ENCODE measurements at places on chromosomes 1 and 21.
A peak's percentile ranks its signal among the peaks of the same experiment; 100 is the strongest.

DNA sequence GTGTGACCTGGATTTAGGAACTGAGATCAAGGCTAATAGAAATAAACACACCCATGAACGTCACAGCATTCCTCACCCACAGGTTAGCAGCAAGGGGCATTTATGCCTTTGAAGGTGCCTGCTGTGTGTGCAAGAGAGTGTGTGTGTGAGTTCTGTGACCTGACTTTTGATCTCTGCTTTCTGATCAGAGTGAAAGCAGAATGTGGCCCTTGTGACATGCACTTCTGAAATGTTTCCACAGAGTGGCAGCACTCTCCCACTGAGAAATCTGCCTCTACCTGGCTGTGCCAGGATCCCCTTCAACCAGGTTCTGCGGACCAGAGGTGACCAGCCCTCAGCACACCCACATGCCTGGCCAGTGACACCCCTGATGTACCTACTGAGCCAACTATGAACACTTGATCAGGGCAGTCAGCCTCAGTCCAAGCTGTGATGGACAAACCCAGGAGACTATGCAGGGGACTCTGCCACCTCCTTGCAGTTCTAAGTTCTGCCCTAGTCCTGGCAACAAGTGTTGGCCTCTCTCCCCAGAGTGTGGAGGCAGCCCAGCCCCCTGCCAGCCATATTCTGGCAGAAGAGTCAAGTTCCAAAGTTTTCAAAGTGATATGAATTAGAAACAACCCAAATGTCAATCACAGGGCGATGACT is 41.0 kb downstream of the RXRG start:
- no peak for DNase-seq

GRCh38 chr21:34639882-34640788 is 25.2 kb upstream of the RCAN1 start:
- DNase-seq = no peak

DNA sequence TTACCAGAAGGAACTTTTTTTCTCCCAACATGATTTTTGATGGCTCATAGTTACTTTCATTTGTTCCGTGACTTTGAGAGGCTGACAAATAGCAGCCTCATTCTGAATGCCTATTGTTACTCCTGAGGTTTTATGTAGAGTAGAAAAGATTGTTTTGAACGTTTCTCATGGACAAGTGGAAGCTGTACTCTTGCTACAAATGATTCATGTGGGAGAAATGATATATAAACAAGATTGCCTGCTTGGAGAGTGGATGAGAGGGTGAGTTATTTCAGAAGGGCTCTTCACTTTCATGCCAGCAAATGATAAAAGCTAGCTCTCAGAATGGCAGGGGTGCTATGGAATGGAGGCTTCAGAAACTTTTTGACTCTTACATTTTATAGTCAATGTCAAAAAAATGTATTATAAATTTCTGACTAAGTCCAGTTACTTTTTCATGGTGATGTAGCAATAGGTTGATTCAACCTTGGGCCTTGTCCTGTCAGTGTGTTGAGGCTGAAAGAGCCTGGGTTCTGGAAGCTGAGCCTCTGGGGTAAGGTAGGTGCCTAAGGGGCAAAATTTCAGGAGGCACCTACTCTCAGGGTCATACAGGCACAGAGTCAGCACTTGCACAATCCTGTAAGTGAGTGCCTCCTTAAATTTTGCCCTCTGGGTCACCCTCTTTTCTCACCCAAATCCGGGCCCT is 19.4 kb downstream of the JUN start:
- no peak for DNase-seq

DNA sequence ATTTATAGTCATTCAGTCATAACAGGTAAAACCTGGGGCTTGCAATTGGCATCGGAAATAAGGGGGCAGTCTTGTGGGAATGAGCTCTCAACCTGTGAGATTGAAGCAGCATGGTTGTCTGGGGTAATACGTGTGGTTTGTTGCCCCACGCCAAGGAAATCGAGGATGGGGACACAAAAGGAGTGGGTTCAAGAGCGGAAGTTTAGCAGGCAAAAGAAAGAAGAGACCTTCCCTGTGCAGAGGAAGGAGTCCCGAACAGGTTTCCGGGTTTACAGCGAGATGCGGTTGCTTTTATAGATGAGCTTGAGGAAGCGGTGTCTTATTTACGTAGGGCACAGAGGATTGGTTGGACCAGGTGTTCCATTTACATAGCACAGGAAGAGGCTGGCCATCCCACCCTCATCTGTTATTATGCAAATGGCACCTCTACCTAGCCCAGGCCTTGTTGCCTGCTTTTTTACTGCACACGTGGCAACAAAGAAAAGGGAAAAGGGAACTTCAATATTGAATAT is 37.3 kb downstream of the IFNAR1 start:
- DNase-seq = peak; percentile 10

DNA sequence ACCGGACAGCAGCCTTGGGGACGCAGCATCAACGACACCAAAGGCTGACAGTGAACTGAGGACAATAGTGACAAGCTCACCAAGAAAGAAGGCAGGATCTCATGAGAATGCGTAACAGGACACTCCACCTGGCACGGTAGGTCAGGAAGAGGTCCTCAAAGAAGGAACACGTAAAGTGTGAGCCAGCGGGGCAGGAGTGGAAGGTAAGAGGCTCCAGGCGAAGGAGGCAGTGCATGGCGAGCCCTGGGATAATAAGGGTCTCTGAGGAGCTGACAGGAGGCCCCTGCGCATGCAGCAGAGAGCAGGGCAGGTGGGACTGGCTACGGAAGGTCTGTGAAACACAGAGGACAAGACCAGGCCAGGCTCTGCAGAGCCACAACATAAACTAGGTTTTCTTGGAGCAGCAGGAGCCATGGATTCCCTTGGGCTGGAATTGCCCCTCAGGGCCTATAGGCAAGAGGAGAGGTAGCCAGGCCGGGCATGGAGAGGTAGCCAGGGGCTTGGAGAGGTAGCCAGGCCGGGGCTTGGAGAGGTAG is 8.2 kb downstream of the LSS start:
- DNase-seq = no peak

DNA sequence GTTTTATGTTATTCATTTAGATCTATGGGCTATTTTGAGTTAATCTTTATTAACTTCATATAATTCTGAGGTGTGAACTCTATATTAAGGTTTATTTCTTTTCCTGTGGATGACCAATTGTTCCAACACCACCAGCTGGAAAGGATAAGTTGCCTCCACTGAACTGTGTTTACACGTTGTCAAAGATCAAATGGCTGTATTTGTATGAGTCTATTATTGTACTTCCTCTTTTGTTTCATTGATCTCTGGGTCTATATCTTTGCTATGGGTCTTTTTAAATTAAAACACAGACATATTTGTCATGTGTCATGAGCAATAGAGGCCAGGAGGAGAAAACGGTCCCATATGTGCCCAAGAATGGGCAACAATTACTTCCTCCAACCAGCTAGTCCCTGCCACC is 5.2 kb upstream of the MAB21L3 start:
- no peak for DNase-seq

GRCh38 chr1:116498789-116499628 is 71.8 kb downstream of the CD58 start:
- peak; percentile 65 for DNase-seq

- DNase-seq = no peak
These were observed 134.2 kb upstream of the SERTAD4 start for GRCh38 chr1:210098356-210098755.

DNA sequence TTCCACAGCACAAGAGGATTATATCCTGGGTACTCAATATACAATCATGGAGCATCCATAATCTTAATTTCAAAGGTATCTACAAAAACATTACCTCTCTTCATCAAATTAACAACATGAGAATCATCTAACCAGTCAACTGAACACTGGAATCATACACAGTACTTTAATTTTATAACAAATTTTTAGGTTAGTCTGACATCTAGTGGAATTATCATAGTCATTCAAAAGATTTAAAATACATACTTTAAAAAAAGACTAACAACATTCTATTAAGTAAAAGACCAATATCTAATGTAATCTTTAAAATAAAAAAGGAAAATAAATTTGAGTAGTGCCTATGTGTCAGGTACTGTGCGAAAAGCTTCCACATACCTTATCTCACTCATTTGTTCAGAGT is 16.8 kb upstream of the SH3GLB1 start:
- DNase-seq = no peak

- no peak for DNase-seq
These were observed 24.2 kb downstream of the PADI3 start for GRCh38 chr1:17273096-17273495.

DNA sequence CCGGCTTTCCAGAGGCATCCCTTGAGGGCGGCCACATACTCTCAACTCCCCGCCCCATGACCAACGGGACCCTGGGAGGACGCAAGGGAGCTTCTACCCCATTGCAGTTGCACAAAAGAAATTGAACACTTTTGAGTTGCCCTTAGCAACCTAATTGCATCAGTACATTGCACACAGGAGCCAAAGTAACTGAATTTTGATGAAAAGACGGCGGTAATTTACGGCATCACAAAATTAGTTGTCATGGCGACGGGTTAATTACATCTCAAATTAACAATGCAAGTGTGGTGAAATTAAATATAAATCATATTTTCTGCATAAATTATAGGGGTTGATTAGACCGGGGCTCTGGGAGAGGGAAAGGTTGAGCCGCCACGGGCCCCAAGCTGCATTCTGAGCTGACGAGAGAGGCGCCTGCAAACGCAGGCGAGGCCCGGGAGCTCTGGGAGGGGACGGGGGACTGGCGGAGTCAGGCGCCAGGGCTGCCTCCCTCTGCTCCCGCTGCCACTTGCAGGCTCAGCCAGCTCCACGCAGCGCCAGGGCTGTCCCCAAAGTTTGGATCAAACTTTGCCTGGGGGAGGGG is 61.4 kb downstream of the CASZ1 start:
- no peak for DNase-seq

- DNase-seq = no peak
These were observed 376.5 kb downstream of the ADGRL2 start for GRCh38 chr1:82177192-82177591.

DNA sequence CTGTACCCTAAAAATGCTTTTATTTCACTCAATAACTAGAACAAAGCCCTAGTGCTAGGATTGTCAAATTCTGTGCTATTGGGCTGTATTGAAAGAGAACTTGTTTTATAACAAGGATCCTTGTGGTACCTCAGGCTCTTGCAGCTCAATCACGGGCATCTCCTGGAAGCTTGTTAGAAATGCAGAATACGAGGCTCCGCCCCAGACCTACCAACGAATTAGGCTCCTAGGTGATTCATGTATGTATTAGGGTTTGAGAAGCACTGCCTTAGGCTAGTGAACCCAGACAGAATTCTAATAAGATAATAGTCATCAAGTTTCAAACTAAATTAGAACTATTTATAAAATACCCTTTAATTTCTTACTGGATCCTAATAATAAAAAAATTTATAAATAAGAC is 45.6 kb downstream of the ZZZ3 start:
- no peak for DNase-seq

GRCh38 chr1:8281843-8282509 is 35.9 kb upstream of the SLC45A1 start:
- DNase-seq = peak; percentile 18

DNA sequence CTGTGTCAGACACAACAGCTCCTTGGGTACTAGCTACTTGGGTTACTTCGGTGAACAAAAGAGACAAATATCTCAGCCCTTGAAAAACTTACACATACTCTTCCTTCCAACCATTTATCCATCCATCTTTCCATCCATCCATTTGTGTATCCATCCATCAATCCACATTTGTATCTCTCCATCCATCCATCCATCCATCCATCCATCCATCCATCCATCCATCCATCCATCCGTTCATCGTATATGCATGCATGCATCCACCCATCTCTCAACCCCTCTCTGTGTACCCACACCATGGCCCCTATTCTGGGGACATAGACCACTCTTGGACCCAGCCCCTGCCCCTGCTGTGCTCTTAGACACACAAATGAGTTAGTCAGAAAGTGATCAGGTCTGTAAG is 40.2 kb downstream of the FAAH start:
- no peak for DNase-seq

GRCh38 chr1:227343727-227344551 is 25.6 kb upstream of the CDC42BPA start:
- no peak for DNase-seq

DNA sequence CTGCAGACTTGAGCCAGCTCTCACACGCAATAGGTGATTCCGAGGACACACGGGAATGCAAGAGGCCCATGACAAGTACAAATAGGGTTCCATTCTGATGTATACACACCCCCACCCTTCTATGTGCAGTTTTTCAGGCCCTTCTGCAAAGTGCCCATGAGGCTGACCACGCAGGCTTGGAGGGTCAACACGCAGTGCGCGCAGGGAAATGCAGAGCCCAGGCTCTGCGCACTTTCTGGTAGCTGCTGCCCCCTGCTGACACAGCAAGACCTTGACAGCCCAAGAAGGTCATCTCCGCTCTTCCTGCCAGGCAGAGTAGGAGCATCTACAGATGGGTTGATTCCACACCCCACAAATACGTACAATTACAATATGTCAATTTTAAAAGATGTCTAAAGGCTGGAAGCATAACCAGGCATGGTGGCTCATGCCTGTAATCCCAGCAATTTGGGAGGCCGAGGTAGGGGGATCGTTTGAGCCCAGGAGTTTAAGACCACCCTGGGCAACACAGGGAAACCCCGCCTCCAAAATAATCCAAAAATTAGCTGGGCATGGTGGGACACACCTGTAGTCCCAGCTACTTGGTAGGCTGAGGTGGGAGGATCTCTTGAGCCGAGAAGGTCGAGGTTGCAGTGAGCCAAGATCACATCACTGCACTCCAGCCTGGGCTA is 18.5 kb downstream of the SH3BP5L start:
- DNase-seq = no peak

DNA sequence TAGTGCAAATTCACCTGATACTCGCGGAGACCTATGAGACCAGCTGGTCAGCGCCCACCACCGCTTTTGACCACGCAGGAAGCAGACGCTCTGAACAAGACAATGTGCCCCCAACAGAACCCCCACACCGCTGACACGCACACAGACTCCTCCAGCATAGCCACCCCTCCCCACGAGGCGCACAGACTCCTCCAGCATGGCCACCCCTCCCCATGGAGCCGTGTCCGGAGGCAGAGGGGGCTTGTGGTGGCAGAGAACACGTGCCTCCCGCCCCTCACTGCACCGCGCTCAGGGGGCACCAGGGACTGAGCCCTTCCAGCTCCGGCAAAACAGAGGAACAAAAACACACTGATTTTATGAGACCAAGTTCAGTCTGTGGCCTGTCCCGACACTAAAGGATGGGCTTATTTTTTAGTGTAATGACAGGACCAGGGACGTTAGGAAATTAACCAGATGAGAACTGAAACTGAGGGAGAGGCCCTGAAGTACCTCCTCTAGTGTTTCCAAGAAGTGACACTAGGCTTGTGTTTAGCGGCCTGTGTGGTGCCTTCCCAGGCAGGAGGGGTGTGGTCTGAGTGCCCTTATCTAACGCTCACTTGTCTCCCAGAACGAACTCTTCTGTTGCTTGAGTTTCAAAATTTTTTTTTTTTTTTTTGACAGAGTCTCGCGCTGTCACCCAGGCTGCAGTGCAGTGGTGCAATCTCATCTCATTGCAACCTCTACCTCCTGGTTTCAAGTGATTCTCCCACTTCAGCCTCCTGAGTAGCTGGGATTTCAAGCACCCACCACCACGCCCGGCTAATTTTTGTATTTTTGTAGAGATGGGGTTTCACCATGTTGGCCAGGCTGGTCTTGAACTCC is 10.0 kb upstream of the AGPAT3 start:
- DNase-seq = no peak

- DNase-seq = no peak
These were observed 30.2 kb downstream of the USP1 start for GRCh38 chr1:62467092-62467491.

All from hypothalamus (tissue), 51 donors.